ENCODE measurements at places on chromosomes 3 and 15.
A peak's percentile ranks its signal among the peaks of the same experiment; 100 is the strongest.

- peak; percentile 25 for DNase-seq
Observed at GRCh38 chr3:161316006-161316689, 55.2 kb downstream of the SPTSSB start.

GRCh38 chr3:35320646-35321407, 318.5 kb upstream of the ARPP21 start:
- no peak for DNase-seq

GRCh38 chr3:64520334-64520733, 167.5 kb downstream of the ADAMTS9 start:
- DNase-seq: no peak

GRCh38 chr3:193686665-193687483, 93.9 kb downstream of the OPA1 start:
- no peak for DNase-seq
